ENCODE measurements at places on chromosomes 4 and X.

- DNase-seq, result peak; percentile 38
Observed at GRCh38 chr4:139873111-139873860, 207.7 kb downstream of the MGST2 start.

- DNase-seq, result peak; percentile 77
Observed at GRCh38 chr4:38949411-38950051, 81.9 kb downstream of the FAM114A1 start.

- no peak for DNase-seq
Observed at GRCh38 chr4:100190643-100191600, 654 bp upstream of the DDIT4L start.

DNA sequence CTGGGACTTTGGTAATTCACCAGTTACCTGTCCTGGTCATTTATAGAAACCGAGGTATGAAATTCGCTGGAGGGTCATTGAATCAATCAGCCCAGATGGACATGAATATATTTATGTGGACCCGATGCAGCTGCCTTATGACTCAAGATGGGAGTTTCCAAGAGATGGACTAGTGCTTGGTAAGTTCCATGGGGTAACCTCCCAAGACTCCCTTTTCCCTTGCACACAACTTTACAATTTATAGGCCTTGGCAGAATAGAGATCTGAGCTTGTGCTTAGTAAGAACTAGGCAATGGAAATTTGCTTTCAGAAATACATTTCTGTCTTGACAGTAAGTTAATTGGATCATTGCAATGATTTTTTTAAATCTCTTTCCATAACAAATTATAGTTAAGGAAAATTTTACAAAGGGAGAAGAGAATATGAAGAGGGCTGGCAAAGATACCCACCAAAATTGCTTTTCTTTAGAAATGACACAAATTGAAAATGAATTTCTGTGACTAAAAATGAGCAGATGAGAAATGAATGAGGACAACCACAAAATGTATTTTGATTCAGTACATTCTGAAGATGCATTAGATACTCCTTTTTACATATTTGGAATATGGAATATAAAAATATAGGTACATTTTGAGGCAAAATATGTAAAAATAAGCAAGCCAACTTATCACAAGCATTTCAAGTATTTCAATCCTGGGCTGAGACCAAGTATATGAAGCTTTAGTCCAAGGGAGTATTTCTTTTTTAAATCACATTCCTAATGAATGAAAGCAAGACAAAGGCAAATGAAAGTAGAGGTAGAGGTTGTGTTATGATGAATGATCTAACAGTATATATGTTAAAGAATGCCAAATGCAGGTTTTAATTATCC lies 45.9 kb downstream of the PDGFRA start:
- no peak for DNase-seq

GRCh38 chr4:109395694-109396093 lies 37.9 kb upstream of the SEC24B start:
- no peak for DNase-seq

- DNase-seq, result no peak
Observed at GRCh38 chrX:40172401-40173142, 74.8 kb upstream of the BCOR start.

- DNase-seq, result no peak
Observed at GRCh38 chrX:72130762-72131250, 909 bp downstream of the RTL5 start.

DNA sequence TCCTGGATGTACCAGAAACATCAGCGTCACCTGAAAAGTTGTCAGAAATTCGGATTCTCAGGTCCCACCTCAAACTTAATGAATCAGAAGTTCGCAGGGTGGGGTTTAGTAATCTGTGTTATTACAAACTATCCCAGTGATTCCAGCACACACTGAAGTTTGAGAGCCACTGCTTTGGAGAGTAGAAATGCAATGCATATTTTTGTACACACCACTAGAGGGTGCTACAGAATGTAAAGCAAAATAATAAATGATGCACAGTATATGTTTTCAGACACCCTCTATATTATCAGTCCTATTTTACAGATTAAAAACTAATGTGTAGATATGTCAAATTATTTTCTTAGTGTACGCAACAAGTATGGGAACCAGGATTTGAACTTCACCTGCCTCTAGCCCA lies 2.4 kb upstream of the MORF4L2 start:
- DNase-seq, result peak; percentile 19

DNA sequence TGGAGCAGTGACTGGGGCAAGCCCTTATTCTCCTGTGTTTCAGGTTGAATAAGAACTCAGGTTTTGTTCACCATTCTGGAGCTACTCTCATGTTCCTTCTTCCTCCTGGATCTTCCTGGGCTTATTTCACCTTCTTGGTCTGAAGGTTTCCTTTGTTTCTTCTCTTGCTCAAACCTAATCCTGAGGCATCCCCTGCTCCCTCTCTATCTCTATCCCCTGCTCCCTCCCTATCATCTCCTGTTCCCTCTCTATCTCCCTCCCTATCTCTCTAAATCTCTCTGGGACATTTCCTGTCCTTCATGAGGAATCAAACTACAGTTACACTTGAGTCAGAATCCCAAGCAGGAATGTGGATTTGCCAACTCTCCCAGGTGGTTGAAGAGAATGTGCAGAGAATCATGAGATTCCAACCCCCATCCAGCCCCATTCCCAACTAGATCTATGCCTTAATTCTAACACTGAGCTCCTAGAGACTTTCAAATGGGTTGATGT lies 134.9 kb upstream of the ZIC3 start:
- no peak for DNase-seq

- no peak for DNase-seq
Observed at GRCh38 chr4:27090406-27090805, 229.8 kb downstream of the STIM2 start.

DNA sequence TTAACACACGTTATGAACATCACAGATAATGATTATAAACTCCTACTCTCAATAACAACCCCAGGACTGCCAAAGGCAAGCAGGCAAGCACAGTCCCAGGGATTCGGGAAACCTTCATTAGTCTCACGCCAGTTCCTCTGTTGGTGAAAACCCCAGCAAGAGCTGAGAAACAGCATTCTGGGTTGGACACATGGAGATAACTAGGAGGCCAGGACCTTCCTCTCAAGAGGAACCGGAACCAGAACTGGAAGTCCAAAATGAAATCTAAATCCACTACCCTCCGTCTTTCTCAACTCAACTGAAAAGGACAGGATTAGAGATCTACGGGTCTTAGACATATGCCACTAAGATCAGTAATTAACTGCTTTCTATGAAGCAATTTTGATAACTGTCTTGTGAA lies 3.8 kb downstream of the VEGFC start:
- DNase-seq, result no peak

DNA sequence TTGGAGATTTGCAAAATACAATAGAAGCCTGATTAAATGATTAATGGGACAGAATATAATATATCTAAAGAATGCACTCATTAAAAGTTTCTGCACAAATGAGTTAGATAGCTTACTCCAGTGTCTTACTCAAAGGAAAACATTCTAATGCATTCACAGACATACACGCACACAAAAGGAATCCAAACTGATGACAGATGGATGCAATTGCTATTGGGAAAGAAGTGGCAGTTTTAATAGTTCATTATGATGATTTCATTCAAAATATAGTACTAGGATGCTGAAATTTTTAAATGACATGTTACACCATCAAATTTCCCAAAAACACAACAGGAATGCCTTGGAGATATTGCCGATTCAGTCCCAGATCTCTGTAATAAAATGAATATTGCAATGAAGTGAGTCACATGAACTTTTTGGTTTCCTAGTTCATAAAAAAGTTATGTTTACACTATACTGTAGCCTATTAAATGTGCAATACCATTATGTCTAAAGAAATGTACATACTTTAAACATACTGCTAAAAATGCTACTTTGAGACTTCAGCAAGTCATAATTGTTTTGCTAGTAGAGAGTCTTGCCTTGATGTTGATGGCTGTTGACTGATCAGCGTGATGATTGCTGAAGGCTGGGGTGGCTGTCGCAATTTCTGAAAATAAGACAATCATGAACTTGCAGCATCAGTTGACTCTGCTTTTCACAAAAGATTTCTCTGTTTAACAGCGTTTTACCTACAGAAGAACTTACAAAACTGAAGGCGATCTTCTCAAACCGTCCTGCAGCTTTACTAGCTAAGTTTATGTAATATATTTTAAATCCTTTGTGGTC lies 45.6 kb downstream of the BBS12 start:
- DNase-seq, result no peak

GRCh38 chr4:1870328-1870577 lies 940 bp upstream of the NSD2 start:
- peak; percentile 84 for DNase-seq

- DNase-seq, result no peak
Observed at GRCh38 chr4:148207068-148207467, 235.1 kb downstream of the NR3C2 start.

DNA sequence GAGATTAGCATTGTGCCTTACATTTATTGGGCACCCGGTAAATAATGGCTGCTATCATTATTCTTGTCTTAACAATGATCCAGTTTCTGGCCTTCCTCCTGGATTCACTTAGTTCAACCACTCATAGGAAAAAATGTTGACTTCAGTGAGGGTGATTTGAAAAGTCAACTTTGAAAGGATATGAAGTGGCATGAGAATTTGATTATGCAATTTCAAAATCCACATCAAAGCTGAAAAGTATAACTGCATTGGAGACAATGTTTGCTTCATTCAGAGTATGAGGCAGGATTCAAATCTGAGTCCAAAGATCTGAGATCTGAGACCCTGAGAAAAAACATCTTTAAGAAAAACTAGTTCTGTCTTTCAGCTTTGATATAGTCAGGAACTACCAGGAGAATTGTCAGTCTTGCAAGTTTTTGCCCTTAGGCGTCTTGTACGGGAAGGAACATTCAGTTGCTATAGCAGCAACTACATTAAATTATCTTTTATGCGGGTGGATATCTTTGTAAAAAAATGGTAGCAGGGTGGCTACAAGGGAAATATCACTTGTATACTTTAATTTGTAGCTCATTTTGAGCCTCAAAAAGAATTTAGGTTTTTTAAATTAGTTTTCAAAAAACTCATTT lies 587.5 kb upstream of the LCORL start:
- DNase-seq, result no peak

GRCh38 chr4:52618795-52619590 lies 40.1 kb downstream of the USP46 start:
- DNase-seq, result no peak

- DNase-seq, result no peak
Observed at GRCh38 chr4:1601852-1602654, 82.1 kb downstream of the FAM53A start.

DNA sequence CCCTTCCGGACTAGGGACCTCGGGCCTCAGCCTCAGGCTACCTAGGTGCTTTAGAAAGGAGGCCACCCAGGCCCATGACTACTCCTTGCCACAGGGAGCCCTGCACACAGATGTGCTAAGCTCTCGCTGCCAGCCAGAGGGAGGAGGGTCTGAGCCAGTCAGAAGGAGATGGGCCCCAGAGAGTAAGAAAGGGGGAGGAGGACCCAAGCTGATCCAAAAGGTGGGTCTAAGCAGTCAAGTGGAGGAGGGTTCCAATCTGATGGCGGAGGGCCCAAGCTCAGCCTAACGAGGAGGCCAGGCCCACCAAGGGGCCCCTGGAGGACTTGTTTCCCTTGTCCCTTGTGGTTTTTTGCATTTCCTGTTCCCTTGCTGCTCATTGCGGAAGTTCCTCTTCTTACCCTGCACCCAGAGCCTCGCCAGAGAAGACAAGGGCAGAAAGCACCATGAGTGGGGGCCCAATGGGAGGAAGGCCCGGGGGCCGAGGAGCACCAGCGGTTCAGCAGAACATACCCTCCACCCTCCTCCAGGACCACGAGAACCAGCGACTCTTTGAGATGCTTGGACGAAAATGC lies at the start of gene WAS:
Gene WAS, plus strand, starts transcription at position 389 of the 572 bp plus-strand sequence. Its CDS starts 55 bp downstream, at position 444.
- no peak for DNase-seq

- DNase-seq, result no peak
Observed at GRCh38 chr4:52051213-52051614, at the start of gene SPATA18. Gene SPATA18, plus strand, starts transcription at chr4:52051304. Its CDS starts 401 bp downstream, at chr4:52051705.

- no peak for DNase-seq
Observed at GRCh38 chr4:30721185-30722091, 1.3 kb downstream of the PCDH7 start.

GRCh38 chr4:16694884-16695276 lies 203.6 kb downstream of the LDB2 start:
- no peak for DNase-seq

GRCh38 chrX:121639781-121640180 lies 592.4 kb downstream of the GLUD2 start:
- no peak for DNase-seq

- no peak for DNase-seq
Observed at GRCh38 chrX:111411983-111412382, at the start of gene DCX. Gene DCX, minus strand, starts transcription at chrX:111412192. Its CDS starts 1,794 bp downstream, at chrX:111410398.

DNA sequence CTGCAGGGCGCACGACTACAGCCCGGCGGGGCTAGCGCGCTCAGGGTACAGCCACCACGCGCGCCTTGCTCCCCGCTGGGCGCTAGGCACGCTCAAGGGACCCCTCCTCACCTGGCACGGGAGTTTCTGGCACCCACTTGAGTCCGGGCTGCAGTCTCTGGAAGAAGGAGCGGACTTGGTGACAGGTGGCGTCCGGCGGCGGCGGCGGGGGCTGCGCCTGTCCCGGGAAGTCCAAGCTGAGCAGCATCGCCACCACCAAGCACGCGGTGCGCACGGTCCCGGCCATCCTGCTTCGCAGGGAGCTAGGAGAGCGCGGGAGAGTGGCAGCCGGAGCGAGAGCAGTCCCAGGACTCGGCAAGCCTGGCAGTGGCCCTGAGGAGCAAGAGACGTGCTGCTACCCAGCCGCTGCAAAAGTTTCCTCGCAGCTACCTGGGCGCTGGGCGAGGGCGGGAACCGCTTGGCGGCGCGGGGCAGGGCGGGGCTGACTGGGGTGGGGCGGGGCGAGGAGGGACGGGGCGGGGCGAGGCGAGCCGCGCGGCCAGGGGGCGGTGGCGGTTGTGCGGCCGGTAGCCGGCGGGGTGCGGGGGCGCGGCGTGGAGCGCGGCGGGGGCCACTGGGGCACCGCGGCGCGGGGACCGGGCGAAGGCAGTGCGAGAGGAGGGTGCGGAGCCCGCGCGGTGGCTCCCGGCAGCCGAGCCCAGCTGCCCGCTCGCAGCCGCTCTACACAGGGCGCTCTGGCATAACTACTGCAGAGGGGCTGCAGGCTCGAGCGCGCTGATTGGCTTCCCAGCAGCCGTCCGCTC lies at the start of gene GPC3:
Gene GPC3, minus strand, starts transcription at position 431 of the 803 bp plus-strand sequence.
- DNase-seq, result no peak

- DNase-seq, result peak; percentile 69
Observed at GRCh38 chrX:150032742-150033141, 94.5 kb upstream of the EOLA2 start.

DNA sequence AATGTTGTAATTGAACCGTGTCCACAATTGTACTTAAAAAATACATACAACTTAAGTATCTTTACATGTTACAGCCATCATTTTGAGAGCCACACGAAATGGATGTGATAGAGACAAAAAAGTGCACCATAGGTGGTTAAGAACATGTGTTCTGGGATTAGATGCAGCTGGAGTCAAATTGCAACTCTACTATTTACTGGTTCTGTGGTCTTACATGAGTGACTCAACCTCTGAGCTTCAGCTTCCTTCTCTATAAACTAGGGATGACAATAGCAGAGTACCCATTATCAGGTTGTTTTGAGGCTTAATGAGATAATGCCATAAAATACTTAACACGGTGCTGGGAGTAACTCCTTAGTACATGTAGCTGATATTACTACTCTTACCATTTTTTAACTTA lies 130.4 kb downstream of the IDS start:
- DNase-seq, result peak; percentile 53

- DNase-seq, result no peak
Observed at GRCh38 chr4:106270736-106271135, 45.3 kb downstream of the TBCK start.

- no peak for DNase-seq
Observed at GRCh38 chrX:997631-998137, 214.8 kb downstream of the CRLF2 start.

GRCh38 chrX:73215246-73215645 lies 595 bp upstream of the NAP1L2 start:
- no peak for DNase-seq

- DNase-seq, result peak; percentile 43
Observed at GRCh38 chr4:29970626-29971025, 749.5 kb upstream of the PCDH7 start.

Data from HT1080 (cell line).